Natural killer cell treated with Interleukin-12 subunit alpha and Interleukin-12 subunit beta and Interleukin-15 and Interleukin-18, amount 100 ng/mL, for 72 hours (primary cell): ENCODE measurements at places on chromosomes 1 and 21. TPM values are rescaled to one million over a fixed set of nuclear protein-coding genes. Genes with fewer than 3 reads are reported as not detected.

- DNase-seq = no peak
These were observed 53.2 kb upstream of the B3GALNT2 start for GRCh38 chr1:235557495-235557894.

DNA sequence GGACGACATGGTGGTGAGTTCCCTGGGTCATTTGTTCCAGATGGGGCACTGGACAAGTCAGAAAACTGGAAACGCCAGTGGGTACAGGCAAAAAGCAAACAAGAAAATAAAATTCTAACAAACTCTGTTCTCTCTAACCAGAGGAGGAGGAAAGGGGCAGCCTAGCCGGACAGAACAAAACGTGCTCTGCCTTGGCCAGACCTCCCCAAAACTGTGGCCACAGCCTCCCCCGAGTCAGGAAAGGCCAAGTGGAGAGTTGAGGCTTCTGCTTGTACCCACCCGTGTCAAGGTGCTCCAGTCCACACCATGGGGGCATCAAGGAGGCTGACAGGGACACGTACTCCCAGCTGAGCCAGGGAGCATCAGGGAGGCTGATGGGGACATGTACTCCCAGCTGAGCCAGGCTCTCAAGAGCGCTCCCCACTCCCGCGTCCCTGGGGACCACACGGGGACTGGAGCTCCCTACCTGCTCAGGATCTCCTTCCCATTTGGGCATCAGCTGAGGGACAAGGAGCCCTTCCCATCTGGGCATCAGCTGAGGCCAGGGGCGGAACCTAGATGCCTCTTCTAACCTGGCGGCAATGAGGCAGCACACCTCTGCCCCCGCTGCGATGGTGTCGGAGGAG is 154.8 kb upstream of the COL6A1 start:
- no peak for DNase-seq

DNA sequence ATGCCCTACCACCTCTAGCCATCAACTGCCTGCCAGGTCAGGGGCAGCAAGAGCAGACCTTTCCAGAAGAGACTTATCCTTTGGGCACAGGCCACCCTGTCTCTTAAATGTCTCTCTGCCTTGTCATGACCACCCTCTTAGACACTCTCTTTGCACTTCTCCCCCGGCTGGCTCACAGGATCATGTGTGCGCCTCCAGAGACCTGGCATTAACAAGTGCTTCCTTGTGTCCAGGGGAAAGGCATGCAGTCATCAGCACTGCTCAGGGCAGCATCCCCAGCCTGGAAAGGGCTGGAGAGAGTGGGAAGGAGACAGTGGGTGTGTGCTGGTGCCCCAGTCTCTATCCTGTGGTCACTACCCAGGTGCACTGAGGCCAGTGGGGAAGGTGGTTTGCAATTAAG is 85.2 kb upstream of the TLR5 start:
- no peak for DNase-seq

The GPA33 gene
- total RNA-seq = not detected

The TNFRSF18 gene
- total RNA-seq = 591 TPM

The B4GALT2 gene
- 12.8 TPM for total RNA-seq

DNA sequence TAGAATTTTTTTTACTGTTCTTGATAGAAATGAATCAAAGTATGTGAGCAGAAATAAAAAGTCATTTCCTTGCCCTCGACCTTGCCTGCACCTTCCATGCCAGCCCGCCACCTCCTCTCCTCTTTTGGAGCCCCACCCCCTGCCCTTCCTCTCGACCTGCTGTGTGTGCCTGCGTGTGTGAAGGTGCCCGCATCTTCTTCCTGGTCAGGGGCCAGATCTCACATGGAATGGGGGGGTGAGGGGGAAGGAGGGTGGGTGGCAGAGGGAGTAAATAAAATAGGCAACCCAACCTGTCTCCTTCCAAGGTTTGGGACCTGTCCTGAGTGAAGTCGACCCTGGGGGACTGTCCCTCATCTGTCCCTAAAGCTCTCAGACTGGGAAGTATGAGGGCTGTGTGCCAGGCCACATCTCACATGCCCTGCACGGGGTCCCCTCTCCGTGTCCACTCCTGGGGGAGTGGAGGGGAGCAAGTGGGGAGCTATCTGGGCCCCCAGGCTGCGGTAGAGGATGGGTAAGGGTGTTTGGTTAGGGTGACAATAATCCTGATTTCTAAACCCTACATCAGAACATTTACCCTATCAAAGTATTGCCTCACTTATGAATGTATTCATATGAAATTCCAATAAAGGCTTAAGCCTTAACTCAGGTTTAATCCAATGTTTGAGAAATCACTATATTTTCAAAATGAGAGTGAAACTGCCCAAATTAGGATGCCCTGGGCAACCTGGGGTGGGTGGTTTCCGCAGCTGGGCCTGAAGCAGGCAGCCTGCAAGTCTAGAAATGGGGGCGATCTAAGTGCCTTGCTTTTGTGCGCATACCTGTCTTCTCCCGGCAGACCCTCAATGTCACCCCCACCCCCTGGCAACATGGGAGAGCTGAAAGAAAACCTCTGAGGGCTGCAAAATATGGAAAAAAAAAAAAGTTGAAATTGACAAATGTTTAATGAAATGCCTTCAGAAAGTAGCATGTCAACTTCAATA is 15.4 kb downstream of the AMPD2 start:
- DNase-seq = no peak

The MYOG gene
- total RNA-seq = not detected
